ENCODE measurements at places on chromosomes 1 and 21.
A peak's percentile ranks its signal among the peaks of the same experiment; 100 is the strongest.

DNA sequence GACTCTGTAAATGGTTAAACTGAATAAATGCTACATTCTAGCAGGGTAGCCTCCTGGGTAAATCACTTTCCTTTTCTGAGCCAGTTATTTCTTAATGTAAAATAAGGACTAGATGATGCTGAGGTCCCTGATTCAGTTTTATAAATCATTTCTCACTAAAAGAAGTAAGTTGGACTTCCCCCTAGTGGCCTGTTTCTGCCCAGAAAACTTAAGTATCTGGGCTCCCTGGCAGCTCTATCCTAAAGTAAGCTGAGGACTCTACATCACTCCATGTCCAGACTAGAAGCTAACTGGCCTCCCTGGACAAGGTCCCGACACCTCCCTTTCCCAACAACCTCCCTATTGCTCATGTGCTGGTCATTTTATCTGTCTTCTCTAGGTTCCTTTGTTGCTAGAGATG, 3.0 kb downstream of the GPN2 start:
- DNase-seq = no peak

- no peak for DNase-seq
These were observed 596 bp downstream of the ITGB2 start for GRCh38 chr21:44919913-44920693.

GRCh38 chr1:29991025-29991424, 732.4 kb downstream of the MATN1 start:
- DNase-seq = no peak

- DNase-seq = no peak
These were observed 103.9 kb upstream of the TSPAN2 start for GRCh38 chr1:115193046-115193828.

- no peak for DNase-seq
These were observed 128.6 kb upstream of the COL6A1 start for GRCh38 chr21:45852886-45853400.

DNA sequence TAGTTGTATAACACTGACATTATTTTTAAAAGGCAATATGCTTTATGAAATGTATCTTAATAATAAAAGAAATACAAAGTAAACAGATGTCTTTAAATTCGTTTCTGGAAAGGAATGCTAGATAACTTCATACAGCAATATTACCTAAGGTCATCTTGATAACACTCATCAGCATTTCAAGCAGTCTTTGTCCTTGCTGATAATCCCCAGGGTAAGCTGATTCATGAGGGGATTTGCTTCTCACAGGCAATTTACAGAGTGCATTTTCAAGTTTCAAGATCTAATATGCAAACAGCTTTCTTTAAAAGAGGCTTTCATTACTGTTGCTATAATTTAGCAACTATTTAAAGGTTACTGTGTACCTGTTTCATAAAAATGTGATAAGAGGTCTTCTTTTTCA, 75.2 kb upstream of the NEK2 start:
- DNase-seq = no peak

DNA sequence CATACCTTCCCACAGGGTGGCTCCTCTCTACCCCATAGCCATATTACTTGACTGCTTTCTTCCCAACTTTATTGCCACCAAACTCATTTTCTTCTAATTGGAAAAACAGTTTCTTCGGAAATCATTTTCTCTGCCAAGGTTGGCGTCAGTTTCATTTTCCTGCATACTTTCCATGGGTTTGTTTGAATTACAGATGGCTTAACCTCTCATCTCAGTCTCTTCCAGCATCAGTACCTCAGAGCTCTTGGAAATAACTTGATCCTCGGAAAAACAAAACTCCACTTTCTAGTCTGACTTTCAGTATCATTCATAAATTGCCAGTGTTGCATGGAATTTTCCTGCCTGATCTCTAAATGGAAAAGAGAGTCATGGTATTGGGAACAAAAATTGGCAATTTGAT, 20.3 kb upstream of the PRDM2 start:
- DNase-seq = no peak

DNA sequence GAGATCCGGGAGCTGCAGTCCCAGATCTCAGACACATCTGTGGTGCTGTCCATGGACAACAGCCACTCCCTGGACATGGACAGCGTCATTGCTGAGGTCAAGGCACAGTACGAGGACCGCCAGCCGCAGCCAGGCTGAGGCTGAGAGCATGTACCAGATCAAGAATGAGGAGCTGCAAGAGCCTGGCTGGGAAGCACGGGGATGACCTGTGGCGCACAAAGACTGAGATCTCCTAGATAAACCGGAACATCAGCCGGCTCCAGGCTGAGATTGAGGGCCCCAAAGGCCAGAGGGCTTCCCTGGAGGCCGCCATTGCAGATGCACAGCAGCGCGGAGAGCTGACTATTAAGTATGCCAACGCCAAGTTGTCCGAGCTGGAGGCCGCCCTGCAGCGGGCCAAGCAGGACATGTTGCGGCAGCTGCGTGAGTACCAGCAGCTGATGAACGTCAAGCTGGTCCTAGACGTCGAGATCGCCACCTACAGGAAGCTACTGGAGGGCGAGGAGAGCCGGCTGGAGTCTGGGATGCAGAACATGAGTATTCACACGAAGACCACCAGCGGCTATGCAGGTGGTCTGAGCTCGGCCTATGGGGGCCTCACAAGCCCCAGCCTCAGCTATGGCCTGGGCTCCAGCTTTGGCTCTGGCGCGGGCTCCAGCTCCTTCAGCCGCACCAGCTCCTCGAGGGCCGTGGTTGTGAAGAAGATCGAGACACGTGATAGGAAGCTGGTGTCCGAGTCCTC, 25.5 kb downstream of the ETV3L start:
- peak; percentile 68 for DNase-seq

DNA sequence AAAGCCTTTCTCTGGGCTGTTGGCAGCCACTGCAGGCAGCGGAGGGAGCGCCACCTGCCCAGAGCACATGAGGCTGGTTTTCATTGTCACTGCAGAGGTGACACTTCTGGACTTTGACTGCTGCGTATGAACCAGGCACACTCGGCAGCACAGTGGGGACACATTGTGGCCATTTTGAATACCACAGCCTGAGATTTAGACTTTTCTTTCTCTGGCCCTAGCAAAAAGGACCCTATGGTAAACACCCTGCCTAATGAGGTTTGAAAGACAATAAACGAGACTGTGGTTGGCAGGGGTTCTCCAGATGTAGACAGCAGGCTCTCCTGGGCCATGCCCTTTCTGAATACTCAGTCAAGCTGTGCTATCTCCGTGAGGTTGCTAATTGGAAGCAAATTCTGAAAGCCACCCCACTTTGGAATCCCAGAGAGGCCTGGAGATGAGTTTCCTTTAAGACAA, 12.0 kb upstream of the KCNE2 start:
- DNase-seq = peak; percentile 23

DNA sequence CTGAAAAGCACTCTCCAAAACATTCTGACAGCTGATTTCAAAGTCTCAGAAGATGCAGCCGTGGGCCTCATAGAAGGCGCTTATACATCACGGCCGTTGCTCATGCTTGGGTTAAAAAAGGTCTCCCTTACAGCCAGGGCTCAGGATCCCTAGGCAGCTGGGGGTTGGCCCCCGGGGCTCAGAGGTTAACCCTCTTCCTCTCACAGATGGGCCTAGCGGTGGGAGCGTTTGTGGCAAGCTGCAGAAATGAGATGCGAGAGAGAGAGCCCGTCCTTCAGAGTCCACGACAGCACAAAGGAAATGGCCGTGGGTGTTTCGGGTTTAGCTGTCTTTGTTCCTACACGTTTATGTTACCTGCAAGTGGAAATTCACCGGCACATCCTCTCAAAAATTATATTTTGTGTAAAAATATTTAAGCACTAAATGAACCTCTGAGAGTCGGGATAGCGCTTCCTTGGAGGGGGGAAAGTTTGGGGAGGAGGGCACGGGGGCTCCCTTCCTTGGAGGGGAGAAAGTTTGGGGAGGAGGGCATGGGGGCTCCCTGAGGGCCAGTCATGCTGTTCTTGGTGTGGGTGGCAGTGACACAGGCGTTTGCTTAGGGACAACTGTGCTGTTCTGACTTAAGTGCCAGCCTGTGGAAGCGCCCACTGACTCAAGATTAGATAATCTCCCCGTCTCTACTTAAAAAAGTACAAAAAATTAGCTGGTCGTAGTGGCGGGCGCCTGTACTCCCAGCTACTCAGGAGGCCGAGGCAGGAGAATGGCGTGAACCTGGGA, 20.5 kb upstream of the PRDM15 start:
- no peak for DNase-seq

DNA sequence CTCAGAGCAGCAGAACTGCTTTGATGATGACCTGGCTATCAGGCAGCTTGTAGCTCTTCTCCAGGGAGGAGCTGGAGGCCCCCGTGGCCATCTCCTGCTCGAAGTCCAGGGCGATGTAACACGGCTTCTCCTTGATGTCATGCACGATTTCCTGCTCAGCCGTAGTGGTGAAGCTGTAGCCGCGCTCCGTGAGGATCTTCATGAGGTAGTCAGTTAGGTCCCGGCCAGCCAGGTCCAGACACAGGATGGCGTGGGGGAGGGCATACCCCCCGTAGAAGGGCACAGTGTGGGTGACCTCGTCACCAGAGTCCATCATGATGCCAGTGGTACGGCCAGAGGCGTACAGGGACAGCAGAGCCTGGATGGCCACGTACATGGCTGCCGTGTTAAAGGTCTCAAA, 18.3 kb upstream of the TP53BP2 start:
- DNase-seq = no peak

GRCh38 chr1:29245261-29245660, 8.9 kb downstream of the PTPRU start:
- DNase-seq = no peak

DNA sequence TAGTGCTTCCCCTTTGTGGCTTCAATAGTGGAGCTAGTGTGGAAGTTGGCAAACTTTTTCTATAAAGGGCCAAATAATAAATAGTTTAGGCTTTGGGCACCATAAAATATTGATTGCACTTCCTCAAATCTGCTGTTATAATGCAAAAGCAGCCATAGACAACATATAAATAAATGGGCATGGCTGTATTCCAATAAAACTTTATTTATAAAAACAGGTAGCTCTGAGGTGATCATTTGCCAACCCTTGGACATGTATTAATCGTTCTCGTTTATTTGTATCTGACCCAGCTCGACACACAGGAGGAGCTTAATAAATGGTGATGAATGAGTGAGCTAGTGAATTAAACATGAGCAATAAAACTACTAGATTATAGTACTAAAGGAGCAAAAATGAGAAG, 13.3 kb downstream of the KAZN start:
- DNase-seq = no peak

- no peak for DNase-seq
These were observed 5.4 kb downstream of the GJA8 start for GRCh38 chr1:147907786-147908509.

DNA sequence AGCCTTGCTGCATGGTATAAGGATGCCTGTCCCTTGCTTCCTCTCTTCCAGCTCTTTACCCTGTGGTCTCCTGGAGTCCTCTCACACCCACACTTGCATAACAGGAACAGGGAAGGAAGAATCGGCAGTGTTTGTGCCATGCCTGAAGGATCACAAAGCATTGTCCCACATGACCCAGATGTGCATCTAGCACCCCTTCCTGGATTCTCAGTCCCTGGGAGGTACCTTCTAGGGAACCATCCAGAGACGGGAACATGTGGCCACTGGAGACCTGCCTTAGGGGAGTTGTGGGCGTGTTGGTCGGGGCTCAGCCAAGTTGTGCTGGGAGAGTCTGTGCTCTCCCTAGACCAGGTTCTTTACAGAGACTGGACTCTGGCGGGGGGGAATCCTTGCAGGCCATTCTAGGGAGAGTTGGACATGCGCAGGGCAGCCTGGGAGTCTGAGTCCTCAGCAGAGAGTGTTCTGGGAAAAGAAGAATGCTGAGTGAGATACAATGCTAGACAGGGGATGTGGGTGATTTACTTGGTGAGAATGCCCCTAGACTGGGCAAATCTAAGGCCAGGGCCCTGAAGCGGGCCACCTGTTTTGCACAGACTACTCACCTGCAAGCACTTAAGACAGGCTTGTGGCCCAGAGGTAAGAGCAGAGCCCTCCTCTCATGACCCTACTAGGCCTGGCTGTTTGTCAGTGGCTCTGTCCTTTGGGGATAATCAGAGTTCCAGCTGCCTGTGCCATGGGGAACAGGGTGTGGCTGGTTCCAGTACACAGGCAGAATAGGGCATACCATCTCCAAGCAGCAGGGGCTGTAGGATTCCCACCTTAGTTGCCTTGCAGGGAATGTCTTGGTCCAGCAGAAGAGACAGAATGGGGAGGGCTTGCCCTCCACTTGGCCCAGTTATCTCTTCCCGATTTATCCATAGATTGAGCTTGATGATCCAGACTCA, 89.8 kb downstream of the MAN1C1 start:
- DNase-seq = no peak
